ENCODE measurements at places on chromosomes 1 and 21.

GRCh38 chr1:3149277-3149676 is 80.3 kb downstream of the PRDM16 start:
- no peak for DNase-seq

- DNase-seq = no peak
Measured at GRCh38 chr1:24805534-24806301, 60.5 kb downstream of the CLIC4 start.

DNA sequence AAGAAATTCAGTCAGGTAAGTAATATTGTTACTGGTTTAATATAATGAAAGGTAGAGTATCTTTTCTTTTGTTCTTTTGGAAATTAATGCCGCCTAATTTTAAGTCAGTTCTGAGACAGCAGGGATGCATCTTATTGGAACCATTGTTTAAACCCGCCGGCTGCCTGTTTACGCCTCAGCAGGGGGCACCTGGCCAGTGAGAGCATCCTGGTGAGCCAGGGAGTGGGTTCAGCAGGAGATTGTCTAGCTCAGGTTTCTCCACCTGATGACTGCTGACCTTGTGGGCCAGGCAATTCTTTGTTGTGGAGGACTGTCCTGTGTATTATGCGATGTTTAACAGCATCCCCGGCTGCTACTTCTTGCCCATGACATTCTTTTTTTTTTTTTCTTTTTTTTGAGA is 30.2 kb downstream of the CHAF1B start:
- DNase-seq = peak; percentile 63

- peak; percentile 98 for DNase-seq
Measured at GRCh38 chr1:68496680-68497357, at the start of gene DEPDC1. TSS of gene DEPDC1 (minus strand) at chr1:68497082. CDS start at chr1:68496999, 83 bp downstream.

- no peak for DNase-seq
Measured at GRCh38 chr21:43783098-43783700, 6.2 kb upstream of the RRP1 start.

- DNase-seq = peak; percentile 72
Measured at GRCh38 chr21:16913010-16913409, 599.8 kb upstream of the CXADR start.

GRCh38 chr1:22410928-22411495 is 40.6 kb upstream of the ZBTB40 start:
- DNase-seq = no peak

GRCh38 chr1:74937176-74937575 is 197.0 kb upstream of the LHX8 start:
- DNase-seq = no peak

GRCh38 chr1:51280321-51280978 is 44.4 kb downstream of the RNF11 start:
- no peak for DNase-seq

GRCh38 chr1:154598871-154599635 is 8.9 kb downstream of the ADAR start:
- peak; percentile 74 for DNase-seq

GRCh38 chr1:205466595-205467220 is 10.9 kb upstream of the BLACAT1 start:
- DNase-seq = no peak

DNA sequence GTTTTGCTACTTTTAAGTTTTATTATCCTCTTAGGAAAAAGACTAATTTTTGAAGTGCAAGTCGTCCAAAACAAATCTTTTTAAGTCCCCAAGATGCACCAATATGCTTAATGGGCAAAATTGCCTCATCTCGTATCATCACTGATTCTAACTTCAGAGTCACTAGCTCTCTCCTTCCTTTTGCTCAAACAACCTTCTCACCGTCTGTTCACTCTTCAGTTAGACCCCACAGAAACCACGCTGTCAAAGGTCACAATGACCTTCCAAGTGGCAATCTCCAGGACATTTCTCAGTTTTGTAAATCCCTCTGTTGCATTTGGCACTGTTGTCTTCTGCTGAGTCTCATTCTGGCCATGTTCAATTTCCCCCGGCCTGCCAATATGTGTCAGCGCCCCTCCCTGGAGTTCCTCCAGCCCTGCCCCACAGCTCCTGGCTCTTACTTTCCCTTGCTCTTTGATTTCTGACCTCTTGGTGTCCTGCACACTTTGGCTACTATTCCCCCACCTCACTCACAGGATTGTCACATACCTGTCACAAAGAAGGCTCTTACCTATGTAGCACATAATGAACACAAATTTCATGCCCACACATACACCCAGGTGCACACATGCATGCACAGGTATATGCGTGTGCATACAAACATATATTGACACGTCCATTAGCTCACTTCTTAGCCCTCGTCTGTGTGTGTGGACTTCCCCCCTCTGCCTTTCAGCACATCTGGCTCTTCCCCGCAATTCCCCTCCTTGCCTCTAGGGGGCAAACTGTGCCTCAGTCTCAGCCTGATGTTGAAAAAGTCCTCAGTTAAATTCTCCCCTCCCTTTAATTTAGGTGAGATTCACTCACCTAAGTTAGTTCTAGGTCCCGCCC is 354.0 kb upstream of the DUSP10 start:
- DNase-seq = peak; percentile 76

GRCh38 chr1:184664661-184665060 is 90.0 kb downstream of the EDEM3 start:
- no peak for DNase-seq

GRCh38 chr1:234742622-234743021 is 132.6 kb upstream of the IRF2BP2 start:
- no peak for DNase-seq

GRCh38 chr1:36137776-36138175 is 11.5 kb downstream of the TRAPPC3 start:
- no peak for DNase-seq

DNA sequence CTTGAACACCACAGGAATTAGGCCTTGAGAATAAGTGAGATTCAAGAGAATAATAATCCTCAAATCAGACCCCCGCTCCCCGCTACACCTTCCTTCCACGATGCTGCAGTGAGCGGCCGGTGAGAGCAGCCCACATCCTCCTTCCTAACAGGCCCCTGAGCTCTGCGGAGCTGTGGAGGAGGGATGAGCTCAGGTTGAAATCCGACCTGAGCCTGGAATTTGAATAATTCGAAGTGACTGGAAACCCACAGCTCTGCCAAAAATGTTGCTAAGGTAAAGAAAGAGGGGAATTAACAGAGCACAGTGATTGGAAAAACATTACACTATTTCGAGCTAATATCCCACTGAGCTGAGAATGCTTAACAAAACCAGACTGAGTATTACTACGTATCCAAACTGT is 90.0 kb downstream of the URB2 start:
- DNase-seq = peak; percentile 93

GRCh38 chr1:214321705-214322453 is 40.9 kb downstream of the SMYD2 start:
- DNase-seq = no peak

GRCh38 chr21:15986277-15986676 is 256.5 kb downstream of the USP25 start:
- peak; percentile 35 for DNase-seq

DNA sequence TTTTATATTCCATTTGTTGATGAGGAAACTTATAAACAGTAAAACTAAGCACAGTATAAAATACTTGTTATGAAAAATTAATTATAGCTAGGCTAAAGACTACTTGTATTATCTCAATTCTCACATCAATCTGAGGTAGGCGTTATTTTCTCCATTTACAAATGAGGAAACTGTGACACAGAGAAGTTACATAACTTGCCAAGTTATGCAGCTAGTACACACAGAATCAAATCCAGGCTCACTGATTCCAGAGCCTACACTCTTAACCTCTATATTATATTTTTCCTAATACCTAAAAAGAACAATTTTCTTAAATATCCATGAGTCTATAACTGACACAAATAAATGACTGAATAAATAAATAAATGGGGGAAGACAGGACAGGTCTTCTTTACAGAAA is 11.2 kb upstream of the VPS45 start:
- DNase-seq = no peak

DNA sequence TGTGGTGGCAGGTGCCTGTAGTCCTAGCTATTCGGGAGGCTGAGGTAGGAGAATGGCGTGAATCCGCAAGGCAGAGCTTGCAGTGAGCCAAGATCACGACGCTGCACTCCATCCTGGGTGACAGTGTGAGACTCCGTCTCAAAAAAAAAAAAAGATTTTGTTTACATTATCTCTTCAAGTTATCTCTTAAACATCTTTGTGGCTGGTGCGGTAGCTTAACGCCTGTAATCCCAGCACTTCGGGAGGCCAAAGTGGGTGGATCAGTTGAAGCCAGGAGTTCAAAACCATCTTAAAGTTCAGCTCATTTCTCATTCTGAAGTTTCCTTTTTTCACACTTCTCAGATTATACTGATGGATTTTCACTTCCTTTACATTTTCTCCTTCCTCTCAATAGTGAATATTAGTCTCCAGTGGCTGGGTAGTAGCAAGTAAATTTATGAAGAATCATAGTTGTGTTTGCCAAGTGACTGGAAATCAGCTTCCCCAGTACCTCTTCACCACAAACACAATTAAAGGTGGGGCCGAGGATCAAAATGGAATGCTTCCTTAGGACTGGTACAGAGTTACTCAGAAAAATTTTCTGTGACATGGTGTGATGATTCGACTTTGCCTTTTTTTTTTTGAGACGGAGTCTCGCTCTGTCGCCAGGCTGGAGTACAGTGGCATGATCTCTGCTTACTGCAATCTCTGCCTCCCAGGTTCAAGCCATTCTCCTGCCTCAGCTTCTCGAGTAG is 13.8 kb downstream of the PIP5K1A start:
- no peak for DNase-seq

- DNase-seq = no peak
Measured at GRCh38 chr1:29062157-29062942, 61.4 kb downstream of the TMEM200B start.

DNA sequence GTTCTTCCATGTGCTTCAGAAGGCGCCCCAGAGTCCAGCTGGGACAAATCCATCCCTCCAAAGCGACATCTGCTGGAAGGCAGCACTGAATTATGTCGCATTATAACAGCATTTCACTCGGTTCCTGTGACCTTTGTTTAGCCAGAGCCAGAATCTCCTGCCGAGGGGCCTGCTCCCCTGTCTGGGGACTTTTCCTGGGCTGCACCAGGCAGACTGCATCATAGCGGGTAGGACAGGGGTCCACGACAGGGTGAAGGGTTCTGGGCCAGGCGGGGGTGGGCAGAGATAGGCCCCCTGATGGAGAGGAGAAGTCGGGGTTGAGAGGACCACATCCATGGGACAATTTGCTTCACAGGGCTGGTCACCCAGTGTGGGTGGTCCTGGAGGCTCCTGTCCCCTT is 276.9 kb downstream of the MATN1 start:
- DNase-seq = no peak

GRCh38 chr1:76891931-76892622 is 24.8 kb downstream of the ST6GALNAC5 start:
- no peak for DNase-seq

DNA sequence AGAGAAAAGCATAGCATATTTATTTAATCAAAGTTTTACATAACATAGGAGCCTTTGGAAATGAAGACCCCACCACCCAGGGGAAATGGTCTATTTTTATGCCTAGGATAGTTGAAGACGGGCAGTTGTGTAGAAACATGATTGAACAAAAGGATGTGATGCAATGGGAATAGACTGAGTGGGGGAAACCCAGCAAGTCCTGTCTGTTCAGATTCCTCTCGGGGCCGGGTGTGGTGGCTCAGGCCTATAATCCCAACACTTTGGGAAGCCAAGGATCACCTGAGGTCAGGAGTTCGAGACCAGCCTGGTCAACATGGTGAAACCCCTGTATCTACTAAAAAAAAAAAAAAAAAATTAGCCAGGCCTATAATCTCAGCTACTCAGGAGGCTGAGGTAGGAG is 298.3 kb downstream of the MATN1 start:
- DNase-seq = no peak

GRCh38 chr1:231678011-231678432 is 51.4 kb downstream of the DISC1 start:
- DNase-seq = no peak

DNA sequence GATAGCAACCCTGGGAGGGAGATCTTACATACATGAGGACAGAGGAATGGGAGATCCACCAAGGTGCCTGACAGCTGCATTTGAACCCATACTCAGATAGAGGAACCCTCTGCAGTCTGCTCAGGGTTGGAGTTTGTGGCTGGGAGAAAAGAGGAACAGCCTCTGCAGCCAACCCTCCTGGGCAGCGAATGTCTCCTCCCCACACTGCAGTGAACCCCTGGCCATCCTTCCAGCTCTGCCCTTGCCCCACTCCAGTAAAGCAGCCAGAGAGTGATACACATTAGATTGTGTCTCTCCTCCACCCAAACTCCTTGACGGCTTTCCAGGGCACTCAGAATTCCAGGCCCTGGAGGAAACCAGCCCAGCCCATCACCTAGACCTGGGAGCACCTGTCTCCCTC is 137.7 kb downstream of the RUNX1 start:
- DNase-seq = no peak

- no peak for DNase-seq
Measured at GRCh38 chr1:44447051-44447810, 42.2 kb downstream of the RNF220 start.

DNA sequence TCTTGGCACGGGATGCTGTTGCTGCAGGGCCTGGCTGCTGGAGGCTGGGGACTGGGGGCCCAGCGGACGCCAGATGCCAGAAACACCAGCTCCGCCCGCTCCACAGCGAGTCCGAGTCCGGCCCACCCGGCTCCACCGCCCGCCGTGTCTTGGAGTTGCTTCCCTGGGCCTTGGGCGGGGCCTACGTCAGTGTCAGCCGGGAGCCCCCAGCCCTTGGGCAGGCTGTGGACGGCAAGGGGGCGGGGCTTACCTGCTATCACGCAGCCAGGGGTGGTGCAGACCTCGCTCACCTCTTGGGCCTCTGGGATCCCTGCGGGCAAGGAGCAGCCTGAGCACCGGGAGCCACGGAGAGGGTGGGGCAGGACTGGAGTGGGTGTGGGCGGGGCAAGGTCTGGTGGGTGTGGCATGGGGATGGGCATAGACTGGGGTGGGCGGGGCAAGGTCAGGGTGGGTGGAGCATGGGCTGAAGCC is 21.8 kb downstream of the MMEL1 start:
- peak; percentile 73 for DNase-seq

DNA sequence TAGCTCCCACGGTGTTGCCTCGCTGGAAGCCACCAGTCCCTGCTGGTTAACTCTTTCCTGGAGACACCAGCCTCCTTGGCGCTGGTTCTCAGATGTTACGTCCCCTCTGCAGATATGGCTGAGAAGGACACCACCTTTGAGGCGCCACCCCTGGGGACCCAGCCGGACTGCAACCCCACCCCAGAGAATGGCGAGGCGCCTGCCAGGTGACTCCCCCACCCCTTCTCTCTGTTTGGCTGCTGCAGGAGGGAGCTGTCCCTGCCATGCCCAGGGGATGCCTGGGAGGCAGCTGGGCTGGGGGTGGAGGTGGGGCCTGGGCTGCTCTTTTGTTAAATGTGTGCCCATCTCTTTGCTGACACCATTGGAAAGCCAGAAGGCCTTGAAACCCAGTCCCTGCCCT is 43.6 kb upstream of the TNFRSF1B start:
- DNase-seq = no peak

Measured in mesendoderm (in vitro differentiated cells).